ENCODE measurements at places on chromosomes 4 and X. TPM values are rescaled to one million over a fixed set of nuclear protein-coding genes. Genes with fewer than 3 reads are reported as not detected.

Gene PLA2G12A
- total RNA-seq, result 11.0 TPM

Gene SOX3
- total RNA-seq, result not detected

Gene MAGEB2
- not detected for total RNA-seq

Gene SUPT20HL1
- not detected for total RNA-seq

Gene AMBN
- not detected for total RNA-seq

Gene FAM53A
- 0.69 TPM for total RNA-seq

Gene ZNF518B
- total RNA-seq, result 3.6 TPM
